ENCODE measurements at places on chromosomes 6 and 20.

- no peak for DNase-seq
Observed at GRCh38 chr6:27851440-27851839, 60.8 kb downstream of the OR2B2 start.

- no peak for DNase-seq
Observed at GRCh38 chr6:127506894-127507293, 12.2 kb downstream of the MTCL3 start.

- DNase-seq = no peak
Observed at GRCh38 chr20:57478176-57478575, 46.8 kb downstream of the CTCFL start.

GRCh38 chr6:17086469-17086868 lies 15.4 kb upstream of the STMND1 start:
- no peak for DNase-seq

GRCh38 chr6:163955756-163956155 lies 541.2 kb downstream of the QKI start:
- no peak for DNase-seq

GRCh38 chr20:35023624-35024023 lies 68.0 kb downstream of the MYH7B start:
- no peak for DNase-seq

DNA sequence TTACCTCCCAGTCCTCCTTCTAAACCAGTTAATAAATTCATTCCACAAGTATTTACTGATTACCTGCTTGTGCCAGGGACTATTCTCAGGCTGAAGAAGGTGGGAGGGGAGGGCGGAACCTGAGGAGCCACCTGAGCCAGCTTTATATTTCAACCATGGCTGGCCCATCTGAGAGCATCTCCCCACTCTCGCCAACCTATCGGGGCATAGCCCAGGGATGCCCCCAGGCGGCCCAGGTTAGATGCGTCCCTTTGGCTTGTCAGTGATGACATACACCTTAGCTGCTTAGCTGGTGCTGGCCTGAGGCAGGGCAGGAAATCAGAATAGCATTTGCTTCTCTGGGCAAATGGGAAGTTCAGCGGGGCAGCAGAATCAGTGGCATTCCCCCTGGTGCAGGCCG lies 4.9 kb upstream of the AAR2 start:
- no peak for DNase-seq

- no peak for DNase-seq
Observed at GRCh38 chr6:37943436-37944058, 124.0 kb downstream of the ZFAND3 start.

- no peak for DNase-seq
Observed at GRCh38 chr6:13485923-13486562, 1.4 kb downstream of the GFOD1 start.

- DNase-seq = no peak
Observed at GRCh38 chr20:58868795-58869194, 16.3 kb downstream of the GNAS start.

- DNase-seq = no peak
Observed at GRCh38 chr20:20778676-20779075, 66.2 kb upstream of the RALGAPA2 start.

DNA sequence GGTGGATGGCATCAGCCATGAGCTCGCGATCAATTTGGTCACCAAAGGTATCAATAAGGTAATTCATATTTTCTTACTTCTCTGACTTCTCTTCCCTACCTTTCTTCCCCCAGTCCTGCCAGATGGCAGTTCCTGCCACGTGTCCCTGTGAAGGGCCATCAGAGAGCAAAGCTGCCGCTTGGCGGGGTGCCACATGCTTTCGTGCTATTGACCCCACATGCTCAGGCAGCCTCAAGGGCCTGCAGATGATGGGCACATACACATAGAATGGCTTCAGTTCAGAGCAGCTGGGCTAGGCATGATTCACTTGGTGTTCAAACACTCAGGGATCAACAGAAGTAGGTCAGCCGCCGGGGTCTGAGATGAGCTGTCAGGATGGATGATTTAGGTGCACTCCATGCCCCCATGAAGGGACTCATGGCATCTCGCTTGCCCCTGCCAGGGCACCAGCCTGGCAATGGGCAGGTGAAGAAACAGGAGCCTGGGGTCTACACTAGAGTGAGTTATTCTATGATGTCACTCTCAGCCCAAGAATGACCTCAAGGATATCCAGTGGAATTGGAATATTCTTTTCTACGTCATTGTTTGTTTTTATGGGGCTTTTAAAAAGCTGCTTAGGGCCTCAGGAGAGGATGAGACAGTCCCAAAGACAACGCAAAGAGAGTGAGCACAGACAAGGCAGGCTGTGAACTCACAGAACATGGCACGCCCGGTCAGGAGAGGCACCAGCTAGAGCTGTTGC lies 25.5 kb downstream of the BANF2 start:
- no peak for DNase-seq

GRCh38 chr6:138115877-138116660 lies 8.8 kb upstream of the PERP start:
- no peak for DNase-seq

GRCh38 chr6:1908784-1909183 lies 299.1 kb downstream of the FOXC1 start:
- DNase-seq = no peak
